ENCODE measurements at places on chromosomes 16 and 17.

DNA sequence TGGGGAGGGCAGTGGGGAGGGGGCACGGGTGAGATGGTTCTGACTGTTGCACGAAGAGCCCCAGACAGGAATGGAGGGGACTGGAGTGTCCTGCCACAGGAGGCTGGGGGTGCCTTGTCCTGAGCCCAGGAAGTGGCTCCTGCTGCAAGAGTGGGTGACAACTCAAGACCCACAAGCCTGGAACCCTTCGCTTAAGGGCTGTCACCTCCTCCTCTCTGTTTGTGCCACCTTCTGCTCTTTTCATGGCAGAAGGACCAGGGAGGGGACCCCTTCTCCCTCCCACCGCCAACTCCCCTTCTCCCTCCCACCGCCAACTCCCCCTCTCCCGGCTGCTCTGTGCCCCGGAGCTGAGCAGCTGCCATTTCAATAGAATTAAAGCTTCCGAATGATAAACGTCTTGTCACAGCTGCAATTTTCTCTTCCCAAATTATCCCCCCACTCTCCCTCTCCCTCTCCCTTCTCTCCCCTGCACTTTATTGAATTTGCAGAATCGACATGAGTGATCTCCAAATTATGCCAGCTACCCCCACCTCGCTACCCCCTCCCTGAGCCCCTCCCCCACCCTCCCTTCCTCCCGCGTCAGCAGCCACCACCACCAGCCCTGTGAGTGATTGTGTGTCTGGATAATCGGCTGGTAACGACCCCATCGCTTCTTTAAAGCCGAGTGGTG lies 13.7 kb downstream of the GJD3 start:
- no peak for DNase-seq

DNA sequence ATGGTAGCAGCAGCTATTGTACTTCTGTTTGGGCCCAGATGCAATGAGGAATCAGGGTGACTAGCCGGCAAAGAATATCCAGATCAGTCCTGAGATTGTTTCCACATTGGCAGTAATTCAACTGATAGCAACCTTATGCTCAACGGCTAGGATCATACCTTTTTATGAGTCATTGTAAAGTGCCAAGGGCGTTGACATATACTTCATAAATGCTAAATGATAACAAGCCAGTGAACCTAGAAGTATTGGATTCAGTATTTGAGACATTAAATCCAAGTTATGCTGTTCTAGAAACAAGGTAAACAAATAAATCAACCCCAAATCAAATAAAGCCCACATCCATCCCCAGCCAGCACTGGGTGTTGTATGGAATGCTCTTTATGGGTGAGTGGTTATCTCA lies 207.1 kb upstream of the ZFHX3 start:
- DNase-seq, result no peak

DNA sequence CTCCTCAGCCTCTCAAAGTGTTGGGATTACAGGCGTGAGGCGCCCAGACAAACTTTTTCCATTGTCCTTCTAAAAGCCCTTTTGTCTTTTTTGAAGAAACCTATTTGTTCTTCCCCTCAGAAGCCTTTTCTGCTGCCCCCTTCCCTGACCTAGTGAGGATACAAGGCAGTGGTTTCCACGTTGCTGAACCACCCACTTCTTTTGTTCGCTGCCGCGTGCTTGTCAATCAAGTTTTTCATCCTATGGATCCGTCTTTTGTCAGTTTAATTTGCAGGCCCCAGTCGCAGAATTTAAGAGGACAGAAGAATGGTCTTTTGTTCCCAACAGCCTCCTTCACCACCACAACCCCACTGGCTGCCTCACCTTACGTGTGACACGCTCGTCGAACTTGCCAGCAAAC lies 20.2 kb upstream of the GNG13 start:
- no peak for DNase-seq

GRCh38 chr17:55735731-55736405 lies 13.2 kb upstream of the TMEM100 start:
- peak; percentile 33 for DNase-seq

- no peak for DNase-seq
Observed at GRCh38 chr17:42049834-42050392, 488 bp downstream of the C17orf113 start.

DNA sequence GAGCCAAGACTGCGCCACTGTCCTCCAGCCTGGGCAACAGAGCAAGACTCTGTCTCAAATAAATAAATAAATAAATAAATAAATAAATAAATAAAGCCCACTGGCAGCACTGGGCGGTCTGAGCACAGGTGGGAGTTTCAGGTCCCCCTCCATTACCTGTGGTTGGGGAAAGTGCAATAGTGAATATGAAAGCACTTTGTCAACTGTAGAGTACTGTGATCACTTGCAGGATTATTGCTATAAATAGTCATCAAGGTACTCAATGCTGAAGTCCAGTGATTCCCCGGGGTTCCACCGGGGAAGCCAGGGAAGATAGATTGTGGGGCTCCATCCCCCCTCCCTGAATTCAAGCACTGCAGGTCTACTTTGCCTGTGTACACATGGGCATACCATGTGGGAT lies 42.7 kb upstream of the CPNE2 start:
- DNase-seq, result no peak

DNA sequence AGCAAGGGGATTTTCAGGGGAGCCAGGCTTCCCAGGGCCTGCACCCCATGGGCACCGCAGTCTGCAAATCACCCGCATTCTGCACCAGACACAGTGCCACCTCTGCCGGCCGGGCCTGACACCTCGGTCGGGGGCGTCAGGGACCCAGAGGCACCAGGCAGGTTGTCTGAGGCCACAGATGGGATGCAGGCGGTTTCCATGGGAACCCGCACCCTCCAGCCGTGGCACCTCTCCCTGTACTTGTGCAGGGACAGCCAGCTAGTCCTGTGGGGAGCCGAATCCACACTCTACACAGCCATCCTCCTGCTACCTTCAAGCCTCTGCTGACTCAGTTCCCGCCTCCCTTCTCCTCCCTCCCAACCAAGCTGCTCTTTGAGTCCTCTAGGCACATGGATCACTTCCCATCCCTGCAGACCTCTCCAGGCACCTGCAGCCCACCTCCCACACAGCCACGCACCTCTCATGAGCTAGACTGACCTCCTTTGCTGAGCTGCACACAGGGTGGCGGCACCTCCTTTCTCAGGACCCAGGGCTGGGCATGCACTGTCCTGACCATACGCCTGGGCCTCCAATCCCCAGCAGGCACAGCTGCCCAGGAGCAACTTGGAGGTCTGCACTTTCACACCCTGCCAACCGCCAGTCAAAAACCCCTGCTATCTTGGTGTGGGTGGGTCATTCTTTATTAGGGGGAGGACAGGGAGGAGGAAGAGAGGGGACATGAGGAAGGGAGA lies 119.5 kb downstream of the C16orf78 start:
- DNase-seq, result no peak

DNA sequence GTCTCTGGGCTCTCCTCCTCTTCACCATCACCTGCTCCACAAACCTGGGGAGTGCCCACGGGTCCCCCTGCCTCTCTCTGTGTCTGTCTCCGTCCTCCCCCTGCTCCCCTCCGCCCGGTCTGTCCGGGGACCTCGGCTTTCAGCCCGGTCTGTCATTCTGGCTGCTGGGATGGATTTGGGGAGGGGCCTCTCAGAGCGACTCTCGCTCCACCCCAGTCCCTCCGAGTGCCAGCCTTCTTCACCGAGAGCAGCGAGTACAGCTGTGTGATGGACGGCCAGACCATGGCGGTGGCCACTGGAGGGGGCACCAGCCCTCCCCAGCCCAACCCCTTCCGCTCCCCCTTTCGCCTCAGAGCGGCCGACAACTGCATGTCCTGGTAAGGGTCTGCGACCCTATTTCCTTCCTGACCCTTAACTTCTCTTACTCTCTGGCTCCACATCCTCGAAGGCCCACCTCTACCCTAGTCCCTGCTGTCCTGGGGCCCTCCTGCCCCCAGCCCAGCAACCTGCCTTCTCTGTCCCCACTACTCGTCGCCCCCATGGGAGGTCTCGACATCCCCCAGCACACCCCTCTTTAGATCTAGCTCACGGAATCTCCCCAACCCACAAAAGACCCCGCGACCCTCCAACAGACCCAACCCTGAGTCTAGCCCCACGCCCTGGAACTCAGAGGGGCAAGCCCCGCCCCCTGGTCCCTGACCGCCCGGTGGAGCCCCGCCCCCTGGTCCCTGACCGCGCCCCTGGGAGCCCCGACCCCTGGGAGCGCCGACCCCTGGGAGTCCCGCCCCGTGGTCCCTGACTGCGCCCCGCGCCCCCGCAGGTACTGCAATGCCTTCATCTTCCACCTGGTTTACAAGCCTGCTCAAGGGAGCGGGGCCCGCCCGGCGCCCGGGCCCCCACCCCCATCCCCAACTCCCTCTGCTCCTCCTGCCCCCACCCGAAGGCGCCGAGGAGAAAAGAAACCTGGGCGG lies 5.6 kb upstream of the CXCL16 start:
- no peak for DNase-seq

DNA sequence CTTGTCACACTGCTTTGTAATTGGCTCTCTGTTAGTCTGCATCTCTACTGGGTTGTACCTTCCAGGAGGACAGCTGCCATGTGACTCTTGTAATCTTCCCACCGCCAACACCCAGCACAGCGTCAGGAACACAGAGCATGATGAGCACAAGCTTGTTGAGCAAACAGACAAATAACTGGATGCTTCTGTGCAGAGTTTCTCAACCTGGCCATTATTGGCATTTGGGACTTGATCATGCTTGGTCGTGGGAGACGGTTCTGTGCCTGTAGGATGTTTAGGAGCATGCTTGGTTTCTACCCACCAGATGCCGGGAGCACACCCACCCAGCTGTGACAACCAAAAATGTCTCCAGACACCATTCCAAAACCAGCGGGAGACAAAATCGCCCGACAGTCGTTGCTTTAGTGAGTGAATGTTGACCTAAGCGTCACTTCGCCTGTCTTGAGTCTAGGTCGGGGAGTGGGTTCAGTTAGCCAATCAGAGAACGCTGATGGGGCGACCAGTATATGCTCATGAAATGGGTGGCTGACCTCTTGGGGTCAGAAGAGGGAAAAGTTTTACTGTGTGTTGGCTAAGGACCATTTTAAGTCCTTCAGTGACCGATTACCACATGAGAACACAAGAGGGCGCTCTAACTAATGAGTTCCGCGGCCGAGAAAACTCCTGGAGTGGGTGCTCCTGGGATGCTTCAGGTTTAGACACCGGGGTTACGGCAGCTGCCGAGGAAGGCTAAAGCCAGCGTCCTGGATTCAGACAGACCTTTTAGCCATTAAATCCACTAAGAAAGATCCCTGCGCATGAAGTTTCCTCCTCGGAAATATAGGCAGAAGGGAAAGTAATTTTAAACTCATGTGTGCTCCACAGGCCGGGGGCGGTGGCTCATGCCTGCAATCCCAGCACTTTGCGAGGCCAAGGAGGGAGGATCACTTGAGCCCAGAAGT lies 57.8 kb upstream of the TEX2 start:
- DNase-seq, result peak; percentile 33

- DNase-seq, result no peak
Observed at GRCh38 chr17:63641692-63642448, 19.7 kb downstream of the MAP3K3 start.

DNA sequence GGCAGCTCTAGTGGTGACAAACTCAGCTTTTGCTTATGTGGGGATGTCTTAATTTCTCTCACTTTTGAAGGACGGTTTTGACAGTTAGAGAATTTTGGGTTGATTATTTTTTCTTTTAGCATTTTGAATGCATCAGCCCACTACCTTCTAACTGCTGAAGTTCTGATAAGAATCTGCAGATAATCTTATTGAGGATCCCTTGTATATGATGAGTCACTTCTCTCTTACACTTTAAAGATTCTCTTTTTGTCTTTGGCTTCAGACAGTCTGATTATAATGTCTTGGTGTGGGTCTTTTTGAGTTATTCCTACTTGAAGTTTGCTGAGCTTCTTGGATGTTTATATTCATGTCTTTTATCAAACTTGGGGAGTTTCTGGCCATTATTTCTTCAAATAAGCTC lies 5.5 kb upstream of the PRKCB start:
- no peak for DNase-seq

GRCh38 chr17:64441772-64442540 lies 7.0 kb upstream of the MILR1 start:
- DNase-seq, result no peak

GRCh38 chr17:38605411-38605840 lies 326 bp downstream of the SRCIN1 start:
- DNase-seq, result no peak

- no peak for DNase-seq
Observed at GRCh38 chr17:57735230-57735629, 9.9 kb downstream of the CCDC182 start.

DNA sequence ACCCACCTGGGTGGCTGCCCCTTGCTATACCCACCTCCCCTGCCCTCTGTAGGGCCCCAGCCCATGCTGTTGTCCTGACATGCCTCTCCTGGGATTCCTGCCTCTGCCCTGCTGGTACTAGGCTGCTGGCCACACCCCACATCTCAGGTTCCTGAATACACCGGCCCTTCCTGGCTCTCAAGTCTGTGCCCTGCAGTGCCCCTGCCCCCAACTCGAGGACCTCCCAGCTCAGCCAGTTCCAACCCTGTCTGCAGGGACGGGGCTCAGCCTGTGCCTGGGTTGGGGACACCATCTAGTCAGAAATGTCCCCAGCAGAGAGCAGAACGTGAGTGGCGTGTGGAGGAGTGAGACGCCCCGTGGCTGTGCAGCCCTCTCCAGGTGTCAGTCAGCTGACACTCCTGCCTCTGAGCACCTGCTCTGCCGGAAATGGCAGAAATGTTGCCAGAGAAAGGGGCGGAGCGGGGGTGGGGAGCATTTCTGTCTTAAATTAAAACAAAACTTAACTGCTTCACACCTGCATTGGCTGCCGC lies 28.7 kb downstream of the ACSF3 start:
- no peak for DNase-seq

GRCh38 chr17:40909755-40910154 lies 24.7 kb upstream of the KRT20 start:
- peak; percentile 2 for DNase-seq

DNA sequence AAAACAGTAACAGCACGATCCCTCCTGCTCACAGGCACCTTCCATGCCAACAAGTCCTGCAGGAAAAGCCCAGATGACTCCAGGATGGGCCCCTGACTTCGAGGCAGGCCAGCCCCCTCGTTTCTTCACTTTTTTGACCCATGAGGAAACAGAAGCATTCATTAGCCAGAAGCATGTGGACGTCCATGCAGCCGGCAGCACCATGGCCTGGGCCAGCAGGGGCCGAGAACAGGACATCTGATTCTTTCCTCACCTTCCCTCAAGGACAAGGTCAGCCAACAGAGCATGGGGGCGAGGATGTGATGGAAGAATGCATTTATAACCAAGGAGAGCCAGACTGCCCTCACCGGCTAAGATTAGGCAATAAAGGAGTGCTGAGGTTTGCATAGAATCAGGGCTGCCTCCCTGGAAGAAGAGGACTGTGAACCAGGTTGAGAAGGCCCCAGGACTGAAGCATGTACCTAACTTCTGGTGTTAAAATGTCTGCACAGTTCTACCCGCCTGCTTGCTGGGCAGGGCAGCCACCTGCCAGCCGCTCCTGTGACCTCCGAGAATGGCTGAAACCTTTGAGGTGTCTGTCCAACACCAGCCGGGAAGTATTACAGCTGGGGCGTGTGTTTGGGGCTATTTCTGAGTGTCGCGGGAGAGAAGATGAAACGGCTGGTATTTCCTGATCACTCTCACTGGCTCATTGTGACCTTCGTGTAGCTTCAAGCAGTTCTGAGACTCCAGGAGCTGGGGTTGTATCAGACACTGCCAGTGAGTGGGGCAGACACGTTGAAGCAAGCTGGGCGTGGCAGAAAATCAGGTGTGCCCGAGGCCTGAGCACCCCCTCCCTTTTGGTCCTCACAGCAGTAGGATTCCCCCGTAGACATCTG lies 94.0 kb upstream of the TNRC6C start:
- DNase-seq, result no peak
